ENCODE measurements at places on chromosomes 2 and 18.

DNA sequence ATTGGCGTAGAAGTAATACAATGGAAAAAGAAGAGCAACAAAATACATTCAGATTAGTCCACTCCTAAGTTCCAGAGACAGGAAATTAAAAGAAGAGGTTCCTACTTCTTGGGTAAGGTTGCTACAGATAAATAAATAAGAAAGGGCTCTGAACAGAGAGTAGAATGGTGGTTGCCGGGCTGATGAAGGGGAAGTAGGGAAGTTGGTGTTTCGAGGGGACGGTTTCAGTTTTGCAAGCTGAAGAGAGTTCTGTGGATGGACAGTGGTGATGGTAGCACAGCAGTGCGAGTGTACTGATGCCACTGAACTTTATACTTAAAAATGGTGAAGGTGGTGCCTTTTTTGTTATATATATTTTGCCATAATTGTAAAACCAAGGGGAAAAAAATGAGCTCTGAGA is 48.2 kb downstream of the CABYR start:
- no peak for DNase-seq

DNA sequence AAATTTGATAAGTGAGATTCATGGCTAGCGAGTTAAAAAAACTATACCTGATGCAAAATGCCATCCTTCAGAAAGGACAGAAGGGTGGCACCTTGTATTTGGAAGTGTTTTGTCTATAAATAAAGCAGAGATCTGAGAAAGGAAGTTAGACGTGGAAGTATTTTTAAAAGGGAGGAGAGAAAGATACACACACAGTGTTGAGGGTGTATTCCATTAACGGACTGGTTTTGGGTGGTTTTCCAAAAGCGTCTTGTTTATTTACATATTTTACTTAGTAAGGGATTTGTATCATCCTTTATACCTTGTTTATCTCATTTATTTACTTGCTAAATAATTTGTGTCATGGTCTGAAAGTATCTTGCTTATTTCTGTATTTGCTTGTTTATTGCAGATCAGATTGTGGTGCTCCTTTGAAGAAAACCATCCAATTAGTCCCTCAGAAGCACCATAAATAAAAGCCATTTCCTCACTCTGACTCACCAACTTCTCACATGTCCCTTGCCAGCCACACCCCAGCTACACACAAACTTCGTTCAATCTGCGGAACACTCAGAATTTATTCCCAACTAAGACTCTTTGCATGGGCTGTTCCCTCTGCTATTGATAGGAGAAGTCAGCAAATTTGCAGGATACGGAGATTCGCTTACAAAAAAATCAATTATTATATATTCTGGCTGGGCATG is 90.8 kb downstream of the FAM124B start:
- DNase-seq = peak; percentile 42

DNA sequence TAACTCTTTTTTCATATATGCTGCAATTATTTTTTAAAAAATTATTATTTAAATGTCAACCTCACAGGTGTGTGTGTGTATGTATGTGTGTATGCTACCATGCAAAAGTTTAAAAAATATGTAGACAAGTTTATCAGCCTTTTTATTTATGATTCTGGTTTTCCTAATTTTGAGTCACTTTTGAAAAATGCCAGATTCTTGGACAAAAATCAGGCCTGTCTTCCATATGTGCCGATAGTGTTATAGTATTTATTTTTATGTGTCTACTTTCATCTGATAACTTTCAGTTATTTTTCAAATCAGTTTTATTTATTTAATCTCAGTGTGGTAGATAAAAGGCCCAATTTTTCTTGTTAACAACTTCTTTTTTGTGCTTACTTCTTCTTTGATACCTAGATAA is 176.2 kb downstream of the RDH14 start:
- no peak for DNase-seq

GRCh38 chr2:230650585-230651137 is 62.0 kb upstream of the CAB39 start:
- DNase-seq = no peak

DNA sequence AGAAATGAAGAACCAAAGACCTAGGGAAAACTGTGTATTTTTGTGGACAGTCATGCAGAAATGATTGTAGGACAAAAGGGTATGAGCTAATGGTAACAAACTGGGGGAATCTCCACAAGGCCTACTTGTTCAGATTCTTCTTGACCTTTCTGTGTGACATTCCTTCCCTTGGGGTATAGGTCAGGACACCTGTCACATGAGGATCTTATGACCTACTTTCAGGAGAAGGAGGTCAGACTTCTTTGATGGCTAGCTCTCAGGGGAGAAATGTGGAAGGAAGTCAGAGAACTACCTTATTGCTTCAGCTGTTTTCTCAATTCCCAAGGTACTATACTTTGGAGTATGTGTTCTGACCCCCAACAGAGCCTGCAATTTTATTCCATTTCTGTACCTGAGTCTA is 40.7 kb upstream of the TANK start:
- DNase-seq = no peak

DNA sequence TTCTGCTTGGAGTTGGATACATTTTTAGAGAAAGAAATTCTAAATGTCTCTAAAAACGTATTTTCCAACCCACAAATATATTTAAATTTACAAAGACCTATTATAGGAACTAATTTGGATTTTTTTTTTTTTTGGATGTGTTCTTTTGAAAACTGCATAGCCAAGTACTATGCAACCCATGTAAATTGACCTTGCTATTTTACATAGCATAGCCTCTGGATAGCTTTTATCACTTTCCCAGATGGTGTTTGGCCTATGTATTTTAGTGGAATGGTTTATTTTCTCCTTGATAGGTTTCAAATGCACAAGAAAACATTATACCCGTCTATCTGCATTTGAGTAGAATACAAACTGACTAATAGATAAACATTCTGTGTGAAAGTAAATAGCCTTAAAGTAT is 130.0 kb downstream of the FIGN start:
- no peak for DNase-seq

DNA sequence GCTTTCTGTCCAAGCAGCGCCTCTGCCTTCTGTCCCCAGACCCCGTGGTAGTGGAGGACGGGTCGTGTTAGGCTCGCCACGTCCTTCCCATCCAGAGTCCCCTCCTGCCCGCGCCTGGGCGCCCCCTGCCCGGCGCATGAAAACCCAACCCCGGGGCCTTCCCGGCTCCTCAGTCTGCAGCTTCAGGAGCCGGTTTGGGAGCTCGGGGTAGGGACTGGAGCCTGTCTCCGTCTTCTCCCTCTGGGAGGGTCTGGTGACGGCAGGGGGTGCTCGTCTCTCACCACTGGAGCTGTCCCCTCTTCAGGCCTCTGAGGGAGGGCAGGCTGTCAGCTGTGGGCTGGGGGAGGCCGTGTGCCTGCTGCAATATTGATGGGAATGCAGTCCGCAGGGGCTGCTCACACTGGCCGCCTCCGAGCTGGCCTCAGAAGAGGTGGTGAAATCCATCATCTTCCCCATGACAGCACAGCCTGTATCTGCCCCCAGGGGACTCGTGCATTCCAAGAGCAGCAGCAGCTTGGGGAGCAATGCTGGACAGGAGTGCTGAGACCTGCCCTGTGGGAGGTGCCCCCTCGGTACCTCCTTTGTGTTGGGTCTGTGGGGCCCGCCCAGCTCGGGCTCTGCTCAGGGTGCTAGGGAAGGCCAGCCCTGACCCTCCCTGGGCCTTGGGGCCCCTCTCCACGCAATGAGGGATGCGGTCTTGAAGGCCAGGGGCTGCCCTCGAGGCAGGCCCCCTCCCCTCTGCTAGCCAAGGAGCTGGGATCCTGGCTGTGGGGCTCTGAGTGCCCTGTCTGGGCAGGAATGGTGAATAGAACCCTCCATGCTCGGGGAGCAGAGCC is 17.8 kb upstream of the KLHL30 start:
- DNase-seq = no peak

- DNase-seq = peak; percentile 27
Measured at GRCh38 chr18:74476140-74476539, 19.0 kb upstream of the DIPK1C start.

- no peak for DNase-seq
Measured at GRCh38 chr18:25743646-25744151, 346.7 kb downstream of the SS18 start.

DNA sequence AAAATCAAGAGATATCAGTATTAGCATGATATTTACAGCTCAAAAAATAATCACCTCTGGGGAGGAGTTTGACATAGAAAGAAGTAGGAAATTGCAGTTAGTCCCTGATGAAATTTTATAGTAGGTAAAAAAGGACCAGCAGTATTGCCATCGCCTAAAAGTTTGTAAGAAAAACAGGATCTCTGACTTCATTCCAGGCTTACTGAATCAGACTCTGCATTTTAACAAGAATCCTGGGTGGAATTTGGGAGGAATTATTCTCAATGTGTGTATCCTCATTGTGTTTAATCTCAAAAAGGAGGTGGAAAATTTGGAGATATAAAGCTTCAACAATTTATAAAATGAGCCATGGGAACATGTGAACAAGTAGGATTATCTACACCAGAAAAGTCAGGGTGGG is 31.2 kb upstream of the STAT1 start:
- DNase-seq = no peak

DNA sequence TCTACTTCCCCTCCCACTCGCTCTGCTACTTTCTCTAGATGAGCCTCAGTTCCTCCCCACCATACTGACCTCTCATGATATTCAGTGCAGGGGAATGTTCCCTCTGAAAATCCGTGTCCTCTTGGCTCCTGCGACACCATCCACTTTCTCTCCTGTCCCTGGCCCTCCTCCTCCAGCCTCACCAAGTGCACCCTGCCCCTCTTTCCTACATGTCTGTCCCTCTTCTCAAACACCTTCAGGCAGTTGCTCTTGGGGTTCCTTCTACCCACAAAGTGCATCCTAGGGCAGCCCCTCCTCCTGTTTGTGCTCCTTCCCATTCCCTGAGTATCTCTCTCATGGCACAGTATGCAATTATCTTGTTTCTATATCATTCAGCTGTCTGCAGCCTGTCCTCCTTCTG is 246.4 kb upstream of the RAB6C start:
- DNase-seq = no peak

DNA sequence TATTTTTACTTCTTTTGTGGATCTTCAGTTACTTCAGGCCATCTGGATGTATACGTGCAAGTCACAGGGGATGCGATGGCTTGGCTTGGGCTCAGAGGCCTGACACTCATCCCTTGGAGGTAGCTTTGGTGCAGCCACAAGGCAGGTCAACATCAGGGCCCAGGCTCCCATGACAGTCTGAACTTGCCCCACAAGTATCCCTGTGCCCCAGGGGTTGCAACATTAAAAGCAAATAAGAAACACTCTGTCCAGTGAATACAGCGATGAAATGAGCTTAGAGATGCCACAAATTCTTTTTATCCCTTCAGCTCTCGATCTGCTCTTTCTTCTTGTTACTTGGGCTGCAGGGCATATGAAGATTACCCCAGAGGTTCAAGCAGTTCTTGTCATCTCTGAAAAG is 13.0 kb upstream of the CXCR1 start:
- DNase-seq = no peak

DNA sequence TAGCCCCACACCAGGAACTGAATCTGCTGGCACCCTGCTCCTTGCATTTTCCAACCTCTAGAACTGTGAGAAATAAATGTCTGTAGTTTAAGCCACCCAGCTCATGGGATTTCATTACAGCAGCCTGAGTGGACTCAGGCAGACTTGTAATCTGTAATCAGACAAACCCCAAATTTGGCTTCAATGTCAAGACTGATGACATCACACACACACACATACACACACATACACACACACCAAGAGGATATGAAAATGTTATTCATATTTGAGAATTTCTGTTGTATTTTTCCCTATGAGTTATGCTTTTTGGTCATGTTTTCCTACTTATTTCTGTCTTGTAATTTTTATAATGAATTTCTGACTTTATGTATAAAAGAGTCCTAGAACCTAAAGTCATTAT is 83.8 kb upstream of the GLI2 start:
- no peak for DNase-seq

Measured in fibroblast of mammary gland (primary cell).